Nephron progenitor cell (in vitro differentiated cells): ENCODE measurements at places on chromosomes 5 and 9.

- no peak for DNase-seq
Observed at GRCh38 chr9:13144166-13144775, 135.2 kb downstream of the MPDZ start.

DNA sequence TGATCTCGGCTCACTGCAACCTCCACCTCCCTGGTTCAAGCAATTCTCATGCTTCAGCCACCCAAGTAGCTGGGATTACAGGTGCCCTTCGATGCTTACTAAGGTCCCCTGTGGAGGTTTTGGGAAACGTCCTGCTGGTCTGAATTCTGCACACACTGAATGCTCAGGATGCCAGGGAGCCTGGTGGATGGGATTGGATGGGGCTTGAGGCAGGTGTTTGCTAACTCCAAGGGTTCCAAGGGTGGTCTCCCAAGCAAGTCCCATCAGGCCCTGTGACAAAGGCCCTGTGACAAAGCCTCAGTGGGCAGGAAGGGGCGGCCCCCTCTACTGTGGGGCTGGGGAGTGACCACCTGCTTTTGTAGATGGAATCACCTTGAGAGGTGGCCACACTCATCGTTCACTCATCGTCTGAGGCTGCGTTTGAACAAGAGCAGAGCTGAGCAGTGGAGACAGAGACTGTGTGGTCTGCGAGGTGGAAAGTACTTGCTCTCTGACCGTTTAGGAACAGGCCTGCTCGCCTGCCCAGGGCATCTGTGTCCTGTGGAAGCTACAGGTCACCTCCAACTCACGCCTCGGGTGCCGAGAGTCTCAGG lies 40.2 kb downstream of the MRPL36 start:
- no peak for DNase-seq

DNA sequence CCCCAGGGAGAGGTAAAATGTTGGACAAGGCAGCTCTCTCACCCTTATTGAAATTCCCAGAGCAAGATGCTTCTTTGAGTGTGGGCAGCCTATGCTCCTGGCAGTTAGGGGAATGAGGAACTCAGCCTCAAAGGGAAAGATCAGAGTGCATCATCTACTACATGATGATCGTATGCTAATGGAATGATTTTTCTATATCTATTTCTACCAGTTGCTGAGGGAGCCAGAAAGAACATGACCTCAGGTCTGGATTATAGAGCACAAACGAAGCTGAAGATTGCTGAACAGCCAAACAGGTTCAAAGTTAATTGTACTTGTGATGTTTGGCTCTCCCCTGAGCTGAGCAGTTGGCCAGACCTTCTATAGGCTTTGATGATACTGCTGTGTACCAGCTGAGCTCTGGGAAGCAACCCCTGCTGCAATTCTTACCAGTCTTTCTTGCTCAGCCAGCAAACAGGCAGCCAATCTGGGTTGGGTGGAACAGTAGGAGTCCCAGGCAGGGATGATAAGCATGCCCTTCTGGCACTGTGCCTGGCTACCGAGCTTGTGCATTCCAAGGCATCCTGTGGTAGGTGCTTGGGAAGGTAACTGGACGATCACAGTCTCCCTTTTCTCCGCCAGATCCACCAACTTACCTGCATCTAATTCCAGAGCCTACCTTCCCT lies 10.3 kb upstream of the FBXL7 start:
- DNase-seq = no peak

DNA sequence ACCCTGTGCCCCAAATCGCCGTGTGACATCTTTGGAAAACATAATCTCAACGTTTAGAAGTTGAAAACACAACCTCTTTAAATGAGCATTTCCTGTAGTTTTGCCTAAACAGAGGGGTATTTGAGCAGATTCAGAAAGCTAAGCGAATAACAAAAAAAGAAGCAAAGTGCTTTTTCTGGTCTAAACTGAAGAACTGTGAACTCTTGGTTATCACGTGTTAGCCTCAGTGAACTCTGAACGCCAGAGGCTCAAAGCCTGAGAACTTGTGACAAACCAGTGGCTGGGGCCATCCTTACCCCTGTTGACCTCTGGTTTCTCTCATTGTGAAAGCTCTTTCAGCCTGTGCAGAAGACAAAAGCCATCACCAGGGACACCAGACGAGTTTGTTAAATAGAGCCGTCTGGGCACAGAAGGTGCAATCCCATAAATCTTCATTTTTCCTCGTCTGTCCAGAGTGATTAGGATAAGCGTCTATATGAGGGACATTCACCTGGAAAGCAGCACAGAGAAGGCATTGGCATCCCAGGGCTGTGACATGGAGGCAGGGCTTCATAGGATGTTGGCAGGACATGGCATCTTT lies 61.4 kb upstream of the ICE1 start:
- no peak for DNase-seq

DNA sequence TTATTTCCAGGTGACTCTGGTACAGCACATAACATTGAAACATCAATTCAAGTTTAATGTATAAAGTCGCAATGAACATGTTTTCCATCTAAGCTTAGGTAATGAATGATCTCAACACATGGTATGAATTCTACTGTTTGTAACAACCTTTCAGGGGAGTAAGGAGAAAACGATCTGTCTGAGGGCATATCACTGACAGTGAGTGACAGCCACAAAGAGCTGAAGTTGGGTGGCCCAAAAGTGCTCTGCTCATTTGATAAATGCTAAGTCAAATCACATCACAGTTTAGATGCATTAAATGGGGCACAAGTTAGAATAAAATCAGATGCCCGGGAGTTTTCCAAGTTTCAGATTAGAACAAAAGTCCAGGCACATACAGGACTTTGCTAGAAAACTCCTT lies 1.2 kb downstream of the FANCC start:
- no peak for DNase-seq

DNA sequence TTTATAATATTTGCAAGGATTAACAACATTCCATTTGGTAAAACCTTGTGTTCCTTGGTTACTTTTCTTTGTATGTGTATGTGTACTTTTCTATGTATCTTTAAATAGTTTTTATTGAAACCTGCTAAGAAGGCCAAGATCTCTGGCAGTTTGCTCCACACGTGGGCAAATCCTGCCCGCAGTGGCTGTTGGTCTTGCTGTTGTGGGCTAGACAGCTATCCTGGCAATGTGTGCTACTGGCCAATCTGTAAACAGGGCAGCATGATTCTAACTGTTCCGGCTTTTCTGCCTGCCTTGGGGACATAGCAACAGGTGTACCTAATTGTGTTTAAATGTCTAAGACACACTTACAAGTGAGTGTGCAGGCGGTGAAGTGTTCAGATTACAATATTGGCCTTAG lies 286.6 kb downstream of the RFX3 start:
- DNase-seq = no peak
